ENCODE measurements at places on chromosomes 1 and 21.

DNA sequence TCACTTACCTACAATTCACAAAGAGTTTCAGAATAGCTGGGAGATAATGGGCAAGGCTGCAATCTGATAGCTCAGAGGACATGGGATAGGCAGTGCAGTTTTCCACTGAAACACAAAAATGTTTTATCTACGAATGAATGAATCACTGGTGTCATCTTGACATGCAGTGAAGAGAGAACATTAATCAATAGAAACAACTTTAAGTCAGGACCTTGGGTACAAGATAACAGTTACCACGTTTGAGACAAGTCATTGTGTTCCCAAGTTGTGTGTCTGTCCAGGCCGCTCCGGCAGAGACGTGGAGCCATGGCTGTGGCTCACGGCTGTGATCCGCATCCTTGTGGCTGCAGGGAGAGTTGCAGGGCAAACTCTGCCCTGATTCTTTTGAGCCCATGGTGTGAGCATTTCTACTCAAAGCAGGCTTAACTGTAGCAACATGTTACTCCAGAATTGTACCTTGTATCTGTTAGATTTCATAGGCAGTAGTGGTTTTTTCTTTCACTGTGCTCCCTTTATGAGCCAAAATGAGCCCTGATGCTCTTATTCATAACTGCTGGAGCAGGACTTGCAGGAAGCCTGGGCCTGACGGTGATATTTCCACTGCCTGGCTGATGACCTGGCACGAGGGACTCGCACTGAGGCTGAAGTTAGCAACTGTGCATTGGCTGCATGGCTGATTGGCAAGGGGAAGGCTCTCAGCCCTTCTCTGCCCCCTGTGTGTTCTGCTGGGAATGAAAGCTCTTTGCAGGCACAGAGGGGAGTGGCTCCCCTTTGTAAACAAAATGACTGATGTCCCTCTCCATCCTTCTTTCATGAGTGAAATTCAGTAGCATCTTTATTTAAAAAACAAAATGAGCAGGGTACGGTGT is 465.2 kb downstream of the AJAP1 start:
- no peak for DNase-seq

DNA sequence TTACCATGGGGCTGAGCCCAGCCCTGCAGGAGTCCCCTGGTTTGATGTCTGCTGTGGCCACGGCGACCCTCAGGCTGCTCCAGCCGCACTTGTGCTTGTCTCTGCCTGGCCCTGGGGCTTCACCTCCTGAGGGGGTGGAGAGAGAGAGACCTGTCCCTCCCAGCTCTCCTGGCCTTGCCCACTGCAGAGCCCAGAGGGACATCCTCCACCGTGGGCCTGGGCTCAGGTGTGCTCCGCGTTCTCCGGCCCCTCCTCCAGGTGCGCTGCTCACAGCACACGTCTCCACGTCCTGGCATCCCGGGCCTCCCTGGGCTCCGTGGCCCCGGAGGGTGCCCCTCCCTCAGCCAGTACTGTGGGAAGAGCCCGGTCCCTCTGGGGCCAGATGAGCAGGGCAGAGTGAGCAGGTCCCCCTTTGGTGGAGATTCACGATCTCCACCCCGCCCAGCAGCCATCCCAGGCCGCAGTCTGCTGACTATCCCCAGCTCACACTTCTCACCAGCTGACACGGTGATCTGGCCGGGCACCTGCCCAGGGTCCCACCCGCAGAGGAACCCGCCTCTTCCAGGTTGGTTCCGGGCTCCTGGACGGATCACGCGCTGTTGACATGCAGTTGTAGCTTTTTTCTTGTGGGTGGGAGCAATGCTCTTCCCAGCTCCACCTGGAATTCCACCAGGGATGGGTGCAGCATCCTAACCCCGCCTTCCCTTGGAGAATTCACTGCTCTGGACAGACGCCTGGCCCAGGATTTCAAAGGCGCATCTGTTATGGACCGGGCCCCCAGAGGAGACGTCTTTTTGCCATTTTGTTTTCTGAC is 41.8 kb upstream of the POFUT2 start:
- no peak for DNase-seq

DNA sequence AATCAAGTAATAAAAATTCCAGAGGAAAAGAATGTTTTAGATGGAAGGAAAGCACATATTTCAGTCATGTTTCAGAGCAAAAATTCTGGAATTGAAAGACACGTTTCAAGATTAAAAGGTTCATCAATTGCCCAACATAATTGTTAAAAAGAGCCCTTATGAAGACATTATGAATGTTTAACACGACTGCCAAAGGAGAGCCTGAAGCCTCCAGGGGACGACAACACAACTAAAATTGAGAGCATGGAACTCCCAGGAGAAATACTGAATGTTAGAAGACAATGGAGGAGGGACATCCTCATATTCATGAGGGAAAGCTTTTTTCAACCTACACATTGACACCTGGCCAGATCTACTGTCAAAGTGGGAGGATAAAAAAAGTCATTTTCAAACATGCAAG is 16.0 kb downstream of the OR2T11 start:
- DNase-seq = peak; percentile 42

GRCh38 chr1:59026472-59026948 is 242.7 kb upstream of the JUN start:
- no peak for DNase-seq

GRCh38 chr1:96845464-96845863 is 123.9 kb downstream of the PTBP2 start:
- peak; percentile 14 for DNase-seq

GRCh38 chr1:210698661-210699060 is 370.0 kb downstream of the HHAT start:
- no peak for DNase-seq

DNA sequence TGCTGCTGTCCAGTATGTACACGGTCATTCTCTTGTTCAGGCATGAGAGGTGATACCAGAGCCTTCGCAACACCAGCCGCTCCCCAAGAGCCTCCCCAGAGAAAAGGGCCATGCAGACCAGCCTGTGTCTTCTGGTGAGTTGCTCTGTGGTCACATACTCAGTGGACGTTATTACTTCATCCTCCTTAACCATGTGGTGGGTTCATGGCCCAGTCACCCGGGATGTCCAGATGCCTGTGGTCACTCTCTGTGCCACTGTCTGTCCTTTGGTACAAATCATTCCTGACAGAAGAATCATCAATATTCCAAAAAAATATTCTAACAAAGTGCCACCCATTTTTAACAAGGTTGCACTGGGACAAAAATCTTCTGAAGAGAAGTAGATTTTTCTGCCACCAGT is 8.8 kb upstream of the ZNF124 start:
- DNase-seq = no peak

- DNase-seq = no peak
Observed at GRCh38 chr1:162169031-162169790, 99.7 kb downstream of the NOS1AP start.

DNA sequence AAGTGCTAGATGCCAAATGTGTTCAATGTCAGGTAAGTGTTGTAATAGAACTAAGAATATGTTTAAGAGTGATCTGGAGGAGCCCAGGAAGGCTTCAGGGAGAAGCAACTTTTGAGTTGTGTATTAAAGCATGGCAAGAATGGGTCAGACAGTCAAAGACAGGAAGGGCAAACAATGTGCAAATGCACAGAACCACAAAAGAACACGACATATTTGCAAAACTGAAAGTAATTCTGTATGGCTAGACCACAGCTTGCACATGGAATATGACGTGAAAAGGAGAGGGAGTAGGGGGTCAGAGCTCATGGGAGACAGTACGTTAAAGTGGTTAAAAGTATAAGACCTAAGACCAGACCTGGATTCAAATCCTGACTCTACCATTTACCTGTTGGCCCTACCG is 7.1 kb upstream of the SORT1 start:
- DNase-seq = peak; percentile 26

DNA sequence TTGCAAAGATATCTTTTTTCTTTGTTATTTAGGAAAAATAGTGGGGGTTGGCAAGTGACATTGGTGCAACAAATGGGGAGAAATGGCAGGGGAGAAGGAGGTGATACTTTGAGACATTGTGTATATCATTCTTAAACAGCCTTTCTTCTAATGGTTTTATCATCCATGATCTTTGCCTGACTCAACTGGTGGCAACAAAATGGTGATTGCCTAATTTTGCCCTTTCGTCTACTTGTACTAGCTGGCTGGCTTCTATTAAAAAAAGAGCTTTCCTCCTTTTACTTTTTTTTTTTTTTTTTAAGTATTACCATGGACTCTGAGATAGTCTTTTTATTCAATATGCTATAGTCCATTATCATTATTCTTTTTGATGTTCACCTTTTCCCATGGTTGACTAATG is 27.7 kb downstream of the DESI2 start:
- DNase-seq = no peak

GRCh38 chr1:63323865-63324778 is 1.8 kb downstream of the FOXD3 start:
- no peak for DNase-seq

GRCh38 chr1:24528744-24529143 is 26.1 kb downstream of the RCAN3 start:
- no peak for DNase-seq

Measured in CD4-positive, alpha-beta T cell treated with Interleukin-17A for 1 hour (primary cell).